ENCODE measurements at places on chromosomes 3 and 15. TPM values are rescaled to one million over a fixed set of nuclear protein-coding genes. Genes with fewer than 3 reads are reported as not detected.

IFT122 gene
- total RNA-seq, result 23.4 TPM

GASK1A gene
- total RNA-seq, result not detected

EFHB gene
- total RNA-seq, result 1.8 TPM

MIX23 gene
- total RNA-seq, result 46.2 TPM

COX17 gene
- total RNA-seq, result 8.6 TPM

C3orf85 gene
- total RNA-seq, result not detected

PHLDB2 gene
- total RNA-seq, result 10.3 TPM

- peak; percentile 68 for DNase-seq
Measured at GRCh38 chr15:78212546-78213424, 21.6 kb downstream of the ACSBG1 start.

DNA sequence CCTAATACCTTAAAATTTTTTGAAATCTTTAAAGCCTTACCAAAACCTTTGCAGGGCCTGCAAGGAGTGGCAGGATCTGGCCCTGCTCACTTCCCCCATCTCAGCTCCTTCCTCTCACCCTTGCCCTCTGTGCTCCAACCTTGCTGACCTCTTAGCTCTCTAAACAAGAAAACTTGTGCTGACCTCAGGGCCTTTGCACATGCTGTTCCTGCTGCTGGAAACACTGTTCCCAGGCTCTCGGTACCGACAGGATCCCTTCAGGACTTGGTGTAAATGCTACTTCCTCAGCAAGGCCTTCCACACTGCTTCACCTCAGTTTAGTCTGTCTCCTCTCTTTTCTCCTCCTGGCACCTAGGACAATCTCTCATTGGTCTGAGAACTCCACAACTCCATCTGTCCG lies 155.4 kb upstream of the IQSEC1 start:
- DNase-seq, result no peak

- DNase-seq, result no peak
Measured at GRCh38 chr15:60865507-60865906, 363.6 kb downstream of the RORA start.

- peak; percentile 90 for DNase-seq
Measured at GRCh38 chr15:33201491-33202231, 7.1 kb upstream of the FMN1 start.

DNA sequence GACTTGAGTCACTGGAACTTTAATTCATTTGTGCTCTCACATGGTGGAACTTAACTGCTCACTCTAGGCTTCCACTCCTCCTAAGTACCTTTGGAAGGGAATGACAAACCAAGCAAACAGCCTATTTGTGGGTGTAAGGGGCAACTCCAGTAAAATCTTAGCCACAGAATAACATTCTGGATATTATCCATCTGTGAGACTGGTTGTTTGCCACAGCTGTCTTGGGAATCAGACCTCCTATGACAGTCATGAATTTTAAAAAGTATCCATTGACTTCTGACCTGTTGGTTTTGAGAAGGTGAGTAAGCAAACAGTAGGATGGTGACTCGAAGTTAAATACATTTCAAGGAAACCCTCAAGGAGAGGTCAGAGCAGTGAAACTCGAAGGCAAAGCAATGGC lies 147.3 kb upstream of the CDIN1 start:
- DNase-seq, result peak; percentile 84

GRCh38 chr3:19598870-19599269 lies 335.1 kb downstream of the EFHB start:
- DNase-seq, result no peak

- DNase-seq, result no peak
Measured at GRCh38 chr15:46343196-46343935, 708.5 kb downstream of the SQOR start.

DNA sequence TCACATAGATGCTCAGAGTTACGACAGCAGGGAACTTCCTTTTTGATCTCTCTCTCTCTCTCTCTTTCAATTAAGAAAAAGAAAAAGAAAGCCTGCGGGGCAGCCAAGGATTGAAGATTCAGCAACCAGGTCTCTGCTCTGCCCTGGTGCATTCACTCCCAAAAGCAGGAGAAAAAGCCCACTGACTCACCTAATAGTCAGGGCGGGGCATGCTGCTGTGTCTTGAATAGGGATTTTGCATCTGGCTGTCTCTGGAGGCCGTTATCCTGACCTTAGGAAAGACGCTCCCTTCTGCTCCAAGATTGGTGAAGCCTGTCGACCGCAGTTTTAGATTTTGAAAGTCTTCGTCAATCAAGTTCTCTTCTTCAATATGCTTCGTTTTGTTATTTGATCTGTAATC lies 20.8 kb upstream of the ITGB5 start:
- no peak for DNase-seq

DNA sequence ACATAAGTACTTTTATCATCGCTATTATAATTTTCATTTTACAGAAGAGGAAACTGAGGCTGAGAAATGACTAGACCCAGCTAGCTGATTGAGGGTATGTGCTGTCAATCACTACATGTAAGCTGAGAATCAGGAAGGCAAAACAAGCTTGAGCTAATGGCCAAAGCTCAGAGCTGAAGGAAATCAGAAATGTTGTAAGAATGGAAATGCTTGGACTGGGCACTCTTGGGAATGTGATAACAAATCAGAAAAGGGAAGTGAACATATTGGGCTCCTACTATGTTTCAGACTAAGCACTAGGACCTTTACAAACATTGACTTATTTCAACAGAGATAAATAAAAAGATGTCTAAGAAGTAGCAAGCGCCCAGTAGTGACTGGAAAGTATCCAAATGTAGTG lies 33.8 kb upstream of the BOC start:
- no peak for DNase-seq

DNA sequence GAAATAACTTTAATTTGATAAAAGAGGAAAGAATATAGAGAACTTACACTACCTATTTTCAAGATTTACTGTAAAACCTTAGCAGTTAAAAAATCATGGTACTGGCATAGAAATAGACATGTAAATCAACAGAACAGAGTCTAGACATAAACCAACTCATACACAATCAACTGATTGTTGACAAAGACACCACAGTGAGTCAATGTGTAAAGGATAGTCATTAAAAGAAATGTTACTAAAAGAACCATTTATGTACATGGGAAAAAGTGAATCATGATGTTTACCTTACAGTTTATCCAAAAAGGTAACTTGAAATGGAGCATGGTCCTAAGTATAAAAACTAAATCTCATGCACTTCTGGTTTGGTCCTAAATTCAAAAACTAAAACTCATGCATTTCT lies 847.4 kb downstream of the IGSF11 start:
- no peak for DNase-seq

- DNase-seq, result no peak
Measured at GRCh38 chr3:38541806-38542205, 45.7 kb downstream of the EXOG start.

- DNase-seq, result no peak
Measured at GRCh38 chr3:23921052-23921511, 4.2 kb downstream of the RPL15 start.

- no peak for DNase-seq
Measured at GRCh38 chr15:101323793-101324523, 28.9 kb upstream of the SNRPA1 start.

DNA sequence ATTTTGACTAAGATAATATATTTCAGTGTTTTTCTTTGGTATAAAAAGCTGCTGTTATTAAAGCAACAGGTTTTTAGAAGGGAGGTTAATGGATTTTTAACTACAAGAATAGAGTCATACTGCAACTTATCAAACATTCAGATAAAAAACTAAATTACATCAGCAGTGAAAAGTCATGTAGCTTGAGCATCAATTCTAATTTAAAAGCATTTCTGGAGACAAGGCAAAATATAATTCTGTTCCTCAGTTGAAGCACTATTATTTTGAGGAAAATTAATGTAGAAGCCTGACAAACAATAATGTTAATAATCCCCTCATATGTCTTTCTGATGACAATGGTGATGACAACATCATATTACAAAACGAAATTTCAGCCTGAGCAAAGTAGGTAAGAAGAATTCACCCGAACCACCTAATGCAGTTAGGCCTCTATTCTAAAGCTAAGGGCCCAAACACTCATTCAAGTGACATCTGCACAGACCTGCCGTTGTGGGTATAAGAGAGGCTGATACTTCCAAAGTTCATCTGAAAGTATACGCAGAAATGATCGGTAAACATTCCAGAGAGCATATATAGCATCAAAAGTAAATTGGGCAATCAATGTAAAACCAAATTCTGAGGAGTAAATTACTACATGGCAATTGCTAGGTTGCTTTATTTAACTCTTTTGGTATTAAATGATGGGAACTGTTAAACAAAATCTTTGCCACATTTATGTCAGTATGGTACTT lies 12.8 kb upstream of the ROBO2 start:
- DNase-seq, result no peak

DNA sequence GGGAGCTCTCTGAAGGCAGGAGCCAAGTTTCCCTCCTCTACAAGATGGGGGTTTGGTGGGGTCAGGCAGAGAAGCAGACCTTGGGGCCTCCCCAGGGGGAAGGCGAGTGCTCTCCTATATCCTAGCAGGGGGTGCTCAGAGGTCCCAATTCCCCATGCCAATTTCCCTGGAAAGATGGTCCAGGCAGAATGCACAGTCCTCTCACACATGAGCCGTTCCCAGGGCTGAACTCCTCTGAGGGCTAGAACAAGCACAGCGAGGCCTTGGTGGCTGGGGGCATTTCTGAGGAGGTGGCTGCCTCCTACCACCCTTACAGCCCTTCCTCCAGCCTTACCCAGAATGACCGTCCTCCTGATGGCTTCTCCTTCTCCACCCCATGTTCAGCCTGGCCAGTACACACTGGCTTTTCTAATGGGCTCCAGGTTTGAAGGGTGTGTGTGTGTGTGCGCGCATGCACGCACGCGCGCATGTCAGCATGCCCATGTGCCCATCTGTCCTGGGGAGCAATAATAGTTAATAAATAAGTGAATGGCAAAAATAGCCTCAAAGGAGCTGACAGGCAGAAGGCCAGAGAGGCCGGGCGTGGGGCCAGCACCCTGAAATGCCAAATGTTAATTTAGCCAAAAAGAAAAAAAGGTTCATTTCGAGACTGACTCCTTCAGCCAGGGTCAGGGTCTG lies 24.4 kb downstream of the ADCY5 start:
- DNase-seq, result no peak

- no peak for DNase-seq
Measured at GRCh38 chr15:71409541-71409940, 294.3 kb downstream of the THSD4 start.

DNA sequence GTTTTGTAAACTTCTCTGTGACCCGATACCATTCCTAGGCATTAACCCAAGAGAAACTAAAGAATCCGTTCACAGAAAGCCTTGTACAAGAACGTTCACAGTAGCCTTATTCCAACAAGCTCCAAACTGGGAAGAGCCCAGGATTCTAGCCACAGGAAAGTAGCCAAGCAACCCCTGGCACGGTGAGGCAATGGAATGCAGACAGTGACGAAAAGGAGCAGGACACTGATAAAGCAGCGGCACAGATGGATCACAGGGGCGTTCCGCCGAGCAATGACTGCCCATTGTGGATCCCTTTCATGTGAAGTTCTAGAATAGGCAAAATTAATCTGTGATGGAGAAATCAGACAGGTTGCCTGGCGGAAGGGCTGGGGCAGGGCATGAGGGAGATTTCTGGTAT lies 198.7 kb upstream of the CHRNA7 start:
- DNase-seq, result no peak
